ENCODE measurements at places on chromosomes 1 and 21. TPM values are rescaled to one million over a fixed set of nuclear protein-coding genes. Genes with fewer than 3 reads are reported as not detected.

- no peak for DNase-seq
Measured at GRCh38 chr1:53398091-53398490, 61.1 kb upstream of the DMRTB1 start.

Gene TTC22
- 5.6 TPM for polyA plus RNA-seq

DNA sequence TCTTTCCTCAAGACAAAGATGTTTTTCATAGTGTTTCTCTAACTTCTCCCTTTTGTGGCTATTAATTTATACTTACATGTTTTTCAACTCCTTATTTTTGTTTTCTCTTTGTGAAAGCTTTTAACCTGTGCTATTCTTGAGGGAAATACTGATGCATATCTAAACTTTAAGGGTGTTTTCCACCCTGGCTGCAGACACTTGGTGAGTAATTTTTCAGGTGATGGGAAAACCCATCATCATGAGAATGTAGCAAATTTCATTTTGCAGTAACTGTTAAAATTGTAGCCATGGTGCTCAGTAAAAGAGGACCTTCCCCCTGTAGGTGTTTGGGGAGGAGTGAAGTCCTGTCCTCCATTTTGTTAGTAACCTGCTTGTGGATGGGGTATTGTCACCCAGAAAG is 124.2 kb downstream of the LIPI start:
- no peak for DNase-seq

DNA sequence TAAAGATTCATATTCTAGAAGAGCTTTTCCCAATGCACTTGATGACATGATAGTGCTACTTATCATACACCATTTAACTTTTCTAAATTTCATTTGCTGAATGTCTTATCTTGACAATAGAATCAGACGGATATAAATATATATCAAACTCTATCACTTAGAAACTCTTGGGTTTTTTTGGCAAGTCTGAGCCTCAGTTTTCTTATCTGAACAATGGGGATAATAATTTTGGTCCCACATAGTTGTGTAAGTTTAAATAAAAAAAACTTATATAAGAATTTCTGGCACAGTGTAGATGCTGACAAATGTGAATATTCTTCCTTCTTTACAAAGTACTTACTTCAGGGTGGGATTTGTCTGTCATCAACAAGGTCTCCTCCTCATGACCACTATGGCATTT is 21.5 kb upstream of the LEPR start:
- DNase-seq = no peak

DNA sequence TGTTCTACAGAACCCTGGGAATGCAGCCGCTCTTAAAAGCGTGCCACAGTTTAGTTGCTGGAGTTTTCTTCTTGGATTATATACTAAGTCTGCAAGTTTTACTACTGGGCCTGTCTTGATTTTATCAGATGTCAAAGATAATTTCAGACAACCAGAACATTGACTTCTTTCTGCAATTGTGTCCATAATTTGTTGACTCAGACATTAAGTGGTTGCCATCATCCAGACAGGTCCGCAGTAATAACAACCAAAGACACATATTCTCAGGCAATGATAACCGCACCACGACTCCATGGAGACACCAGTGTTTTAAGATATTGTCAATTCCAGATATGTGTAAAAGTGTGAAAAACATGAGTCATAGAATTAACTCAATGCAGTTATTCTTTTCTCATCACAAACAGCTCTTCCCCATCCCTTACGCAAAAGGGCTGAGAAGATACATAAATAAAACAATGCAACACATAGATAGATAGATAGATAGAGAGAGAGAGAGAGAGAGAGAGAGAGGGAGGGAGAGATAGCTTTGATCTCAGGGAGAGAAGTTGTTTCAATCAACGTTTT is 90.4 kb upstream of the FMN2 start:
- DNase-seq = no peak

GRCh38 chr1:175075572-175076568 is 8.2 kb downstream of the TNN start:
- DNase-seq = no peak

DNA sequence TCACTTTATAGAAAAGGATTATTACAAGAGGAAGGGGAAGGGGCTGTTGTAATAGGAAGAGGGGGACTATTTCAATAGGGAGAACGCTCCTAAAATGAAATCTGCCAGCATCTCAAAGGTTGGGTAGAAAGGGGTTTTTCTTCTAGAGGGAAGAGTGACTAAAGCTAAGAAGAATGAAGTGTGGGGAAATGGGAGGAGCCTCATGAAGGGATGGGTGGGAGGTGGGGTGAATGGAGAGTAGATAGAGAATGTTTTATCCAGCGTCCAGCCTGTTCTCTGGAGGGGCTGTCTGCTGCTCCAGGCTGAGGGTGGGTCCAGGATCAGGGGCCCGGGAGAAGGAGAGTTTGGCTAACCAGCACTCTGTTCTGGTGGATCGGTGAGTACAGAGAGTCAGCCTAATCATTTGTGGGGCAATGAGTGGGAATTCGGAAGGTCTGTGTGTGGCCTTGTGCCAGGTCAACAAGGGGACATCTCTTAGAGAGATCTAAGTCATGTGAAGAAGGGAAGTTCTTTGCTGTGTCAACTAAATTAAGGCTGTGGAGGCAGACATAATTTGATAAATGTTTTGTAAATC is 25.2 kb downstream of the VN1R5 start:
- DNase-seq = no peak

DNA sequence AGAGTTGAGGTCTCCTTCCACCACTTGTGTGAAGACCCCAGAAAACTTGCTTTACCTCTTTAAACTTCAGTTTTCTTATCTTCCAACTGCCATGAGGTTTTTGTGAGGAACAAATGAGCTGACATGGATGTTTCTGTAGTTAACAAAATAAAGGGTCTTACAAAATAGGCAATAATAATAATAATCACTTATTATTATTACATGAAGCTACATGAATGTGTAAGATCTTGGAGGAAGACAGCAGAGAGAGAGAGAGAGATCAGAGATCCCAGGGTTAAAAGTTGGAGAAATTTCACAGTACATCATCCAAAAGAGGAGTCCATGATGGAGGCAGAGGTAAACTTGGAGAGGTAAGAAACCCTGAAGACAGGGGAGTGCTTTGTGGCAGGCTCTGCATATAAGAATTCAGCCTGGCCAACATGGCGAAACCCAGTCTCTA is 10.7 kb downstream of the RCC1 start:
- no peak for DNase-seq

- DNase-seq = no peak
Measured at GRCh38 chr1:20958430-20958829, 171.3 kb upstream of the HP1BP3 start.

DNA sequence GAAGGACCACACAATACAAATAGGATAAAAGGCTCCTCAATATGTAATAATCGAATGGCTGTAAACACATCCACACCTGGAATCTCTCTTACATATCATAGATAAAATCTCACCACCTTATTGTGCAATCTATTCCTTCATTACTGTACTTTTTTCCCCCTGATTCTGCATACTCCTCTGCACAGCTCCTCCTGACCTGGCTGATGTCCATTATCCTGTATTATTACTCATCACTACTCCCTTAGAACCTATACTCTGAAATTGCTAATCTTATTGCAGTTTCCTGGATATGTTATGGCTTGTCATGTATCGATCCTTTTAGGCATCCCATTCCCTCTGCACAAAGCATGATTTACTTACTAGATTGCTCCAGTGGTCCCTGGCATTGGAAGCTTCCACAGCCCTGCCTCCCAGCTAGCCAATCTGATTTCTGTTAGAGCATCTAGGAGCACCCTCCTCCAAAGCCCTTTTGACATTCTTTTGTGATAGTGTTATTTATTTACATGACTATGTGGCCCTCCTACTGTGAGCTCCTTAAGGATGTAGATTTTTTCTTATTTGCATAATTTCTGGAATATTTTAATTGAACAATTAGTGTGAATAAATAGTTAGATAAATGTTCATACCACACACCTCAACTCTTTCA is 24.2 kb upstream of the PHGDH start:
- DNase-seq = no peak

- DNase-seq = no peak
Measured at GRCh38 chr1:196305216-196305615, 303.0 kb downstream of the KCNT2 start.

DNA sequence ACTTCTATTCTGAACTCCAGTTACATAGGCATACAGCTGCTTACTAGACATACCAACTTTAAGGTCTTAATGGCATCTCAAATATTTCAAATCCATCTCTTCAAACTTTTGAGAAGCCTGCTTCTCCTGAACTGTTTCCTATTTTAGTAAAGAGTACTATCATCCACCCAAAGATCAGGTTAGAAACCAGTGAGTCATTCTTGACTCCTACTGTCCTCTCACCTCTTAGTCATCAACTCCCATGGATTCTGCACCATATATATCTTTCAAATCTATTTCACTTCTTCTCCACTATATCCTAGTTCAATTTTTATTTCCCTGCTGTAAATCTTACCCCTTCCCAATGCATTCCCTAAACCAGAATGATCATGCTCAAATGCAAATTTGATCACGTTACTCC is 18.1 kb upstream of the BEND5 start:
- no peak for DNase-seq

DNA sequence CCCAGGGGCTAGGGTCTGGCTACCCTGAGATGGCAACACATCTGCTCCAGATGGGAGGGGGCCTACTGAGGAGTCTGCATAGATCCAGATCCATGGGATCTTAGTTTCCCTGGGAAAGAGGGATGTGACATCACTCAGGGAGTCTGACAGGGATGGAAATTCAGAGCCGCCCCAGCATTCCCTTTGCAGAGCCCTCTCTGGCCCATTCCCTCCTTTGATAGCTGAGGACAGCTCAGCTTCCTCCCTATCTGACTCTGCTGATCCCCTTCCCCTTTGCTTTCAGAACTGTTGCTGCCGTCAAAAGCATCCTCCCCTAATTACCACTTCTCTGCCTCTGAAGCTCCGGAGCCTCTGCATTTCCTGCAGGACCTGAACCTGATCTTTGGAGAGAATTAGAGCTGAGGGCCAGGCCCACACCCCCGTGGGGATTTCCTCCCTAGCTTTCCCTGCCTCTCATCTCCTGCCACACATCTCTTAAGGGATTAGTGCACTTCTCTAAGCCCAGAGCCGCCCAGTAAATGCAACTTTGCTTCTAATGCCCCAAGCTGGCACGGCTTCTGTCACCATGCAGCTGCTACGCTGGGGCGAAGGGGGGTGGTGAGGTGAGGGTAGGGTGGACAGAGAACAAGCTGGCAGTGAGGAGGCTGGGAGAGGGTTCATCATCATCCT is 9.5 kb upstream of the ASCL5 start:
- no peak for DNase-seq

DNA sequence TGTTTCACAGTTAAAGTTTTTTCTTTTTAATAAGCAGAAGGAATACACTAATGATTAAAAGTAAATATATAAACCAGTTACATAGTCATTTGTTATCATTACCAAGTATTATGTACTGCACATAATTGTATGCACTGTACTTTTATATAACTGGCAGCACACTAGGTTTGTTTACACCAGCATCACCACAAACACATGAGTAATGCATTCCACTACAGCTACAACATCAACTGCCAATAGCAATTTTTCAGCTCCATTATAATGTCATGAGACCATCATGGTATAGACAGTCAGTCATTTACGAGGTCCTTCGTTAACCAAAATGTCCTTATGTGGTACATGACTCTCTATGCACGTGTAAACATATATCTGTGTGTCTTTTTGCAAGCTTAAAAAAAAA is 35.2 kb downstream of the SCYL3 start:
- no peak for DNase-seq

- DNase-seq = no peak
Measured at GRCh38 chr1:172944931-172945330, 105.8 kb downstream of the TNFSF18 start.

- DNase-seq = no peak
Measured at GRCh38 chr1:19456968-19457441, 28.3 kb downstream of the CAPZB start.

DNA sequence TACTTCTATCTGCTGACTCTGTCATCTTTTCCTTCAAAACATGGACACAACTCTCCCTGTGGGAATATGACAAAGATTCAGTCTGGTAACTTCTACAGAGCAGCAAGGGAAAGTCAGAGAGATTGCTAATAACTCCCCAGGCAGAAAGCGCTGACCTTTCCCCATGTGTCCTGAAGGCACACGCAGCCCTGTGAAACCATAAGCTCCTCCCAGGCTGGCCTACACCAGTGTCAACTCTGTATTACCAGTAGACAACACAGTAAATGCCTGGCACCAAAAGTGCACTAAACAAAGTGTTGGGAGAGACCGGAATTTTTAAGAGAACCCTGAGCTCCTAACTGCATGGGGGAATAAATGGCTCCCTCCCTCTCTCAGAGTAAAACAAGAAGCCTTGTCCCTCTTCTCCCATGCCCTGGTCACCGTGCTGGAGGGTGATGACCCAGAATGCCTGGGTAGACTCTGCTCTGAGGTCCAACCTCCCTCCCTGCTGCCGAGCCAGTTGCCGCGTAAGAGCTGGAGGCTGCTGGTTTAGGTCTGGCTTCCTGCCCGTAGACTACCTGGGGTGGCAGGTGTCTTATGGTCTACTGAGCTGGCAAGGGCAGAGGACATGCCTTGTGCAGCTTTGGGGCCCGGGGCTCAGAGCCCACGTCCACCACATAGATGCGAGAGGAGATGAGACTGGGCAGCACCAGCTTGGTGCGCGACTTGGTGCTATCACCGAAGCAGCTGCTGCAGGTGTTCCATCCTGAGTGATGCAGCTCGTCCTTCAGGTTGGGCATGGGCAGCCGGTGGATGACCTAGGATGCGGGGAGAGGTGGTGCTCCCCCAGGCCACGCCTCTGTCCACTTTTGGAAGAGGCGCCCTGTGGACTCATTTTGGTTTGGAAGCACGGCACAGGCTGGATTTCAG is 3.9 kb downstream of the SELENBP1 start:
- DNase-seq = no peak

GRCh38 chr1:19411612-19412011 is 73.7 kb downstream of the CAPZB start:
- no peak for DNase-seq

Gene FCAMR
- polyA plus RNA-seq = not detected

- no peak for DNase-seq
Measured at GRCh38 chr1:21244986-21245687, 45.1 kb downstream of the ECE1 start.

DNA sequence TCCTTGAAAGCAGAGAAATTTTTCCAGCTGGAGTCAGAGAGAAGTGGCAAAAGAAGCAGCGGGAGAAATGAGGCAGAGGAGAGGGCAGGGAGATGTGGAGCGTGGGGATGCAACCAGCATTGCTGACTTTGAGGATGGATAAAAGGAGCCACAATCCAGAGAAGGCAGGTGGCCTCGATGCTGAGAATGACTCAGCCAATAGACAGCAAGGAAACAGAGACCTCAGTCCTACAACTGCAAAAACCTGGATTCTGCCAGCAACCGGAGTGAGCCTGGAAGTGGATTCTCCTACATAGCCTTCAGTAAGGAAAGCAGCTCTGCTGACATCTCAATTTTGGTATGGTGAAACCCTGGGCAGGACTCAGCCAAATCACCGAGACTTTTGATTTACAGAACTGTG is 128.9 kb upstream of the ATP1B1 start:
- DNase-seq = no peak

DNA sequence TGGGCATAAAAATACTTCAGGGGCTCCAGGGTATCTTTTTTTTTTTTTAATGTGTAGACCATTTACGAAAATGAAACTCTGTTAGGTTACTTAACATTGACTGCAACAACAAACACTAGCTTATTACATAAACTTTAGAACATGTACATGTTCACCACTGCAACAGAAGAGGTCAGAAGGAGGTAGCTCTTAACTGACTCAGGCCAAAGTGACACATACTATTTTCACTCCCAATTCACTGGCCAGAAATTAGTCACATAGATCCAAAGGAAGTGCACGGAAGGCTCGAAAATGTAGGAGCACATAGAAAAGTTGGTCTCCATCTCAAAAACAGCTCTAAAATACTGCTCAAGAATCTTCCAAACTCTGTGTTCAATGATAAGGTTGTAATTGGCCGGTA is 107.2 kb downstream of the AKT3 start:
- DNase-seq = no peak
